ENCODE measurements at places on chromosomes 3 and 15.
A peak's percentile ranks its signal among the peaks of the same experiment; 100 is the strongest.

DNA sequence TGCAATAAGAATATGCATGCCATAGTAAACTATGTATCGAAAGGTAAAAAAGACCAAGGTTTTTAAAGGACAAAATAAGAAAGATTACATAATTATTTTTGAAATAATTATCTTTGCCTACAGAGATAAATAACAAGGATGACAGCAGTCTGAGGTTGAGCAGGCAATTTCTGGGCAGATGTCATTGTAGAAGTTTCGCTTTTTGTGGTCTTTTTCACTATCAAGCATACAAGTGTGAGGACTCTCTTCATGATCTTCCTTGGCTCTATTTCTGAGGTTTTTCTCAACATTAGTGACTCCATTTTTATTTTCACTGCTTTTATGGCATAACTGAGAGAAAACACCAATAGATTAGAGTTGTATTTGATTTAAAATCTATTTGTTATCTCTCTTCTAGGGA lies 1337.9 kb upstream of the EPHA6 start:
- no peak for DNase-seq

- DNase-seq = no peak
Measured at GRCh38 chr3:85864896-85865295, 906.1 kb downstream of the CADM2 start.

DNA sequence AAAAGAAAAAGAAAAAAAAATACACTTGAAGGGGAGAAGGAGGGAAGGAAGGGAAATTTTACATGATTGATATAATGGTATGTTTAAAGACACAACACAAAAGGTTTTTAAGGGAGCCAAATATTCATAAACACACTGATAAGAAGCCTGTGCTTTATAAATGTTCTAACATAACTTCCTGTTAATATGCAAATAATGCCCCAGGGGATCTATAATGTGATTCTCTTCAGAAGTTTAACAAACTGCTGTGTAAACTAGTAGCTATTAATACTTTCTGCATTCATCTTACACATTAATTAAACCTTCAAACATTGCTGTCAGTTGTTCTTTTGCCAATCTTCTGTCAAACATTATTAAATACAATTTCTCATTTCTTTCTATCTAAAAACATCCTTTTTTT lies 231.6 kb downstream of the TJP1 start:
- DNase-seq = no peak

GRCh38 chr15:40258544-40258943 lies 19.7 kb downstream of the PAK6 start:
- DNase-seq = no peak

GRCh38 chr3:54841471-54841870 lies 86.4 kb downstream of the LRTM1 start:
- no peak for DNase-seq

DNA sequence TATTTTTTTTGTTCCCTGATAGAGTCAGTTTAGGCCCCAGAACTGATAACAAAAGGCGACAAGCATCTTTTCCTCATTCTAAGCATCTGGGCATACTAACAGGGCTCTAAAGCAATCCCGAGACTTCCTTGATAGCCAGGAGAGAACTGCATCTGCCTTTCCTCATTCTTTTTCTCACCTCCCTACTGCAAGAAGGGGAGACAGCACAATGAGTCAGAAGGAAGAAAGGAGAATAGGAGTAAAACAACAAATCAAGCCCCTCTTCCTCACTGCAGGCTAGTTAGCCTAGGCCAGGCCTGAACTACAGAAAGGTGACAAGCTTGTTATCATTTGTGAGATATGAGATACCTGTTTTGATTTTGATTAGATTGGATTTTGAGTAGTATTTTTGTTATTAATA lies 97.9 kb downstream of the NAALADL2 start:
- no peak for DNase-seq

DNA sequence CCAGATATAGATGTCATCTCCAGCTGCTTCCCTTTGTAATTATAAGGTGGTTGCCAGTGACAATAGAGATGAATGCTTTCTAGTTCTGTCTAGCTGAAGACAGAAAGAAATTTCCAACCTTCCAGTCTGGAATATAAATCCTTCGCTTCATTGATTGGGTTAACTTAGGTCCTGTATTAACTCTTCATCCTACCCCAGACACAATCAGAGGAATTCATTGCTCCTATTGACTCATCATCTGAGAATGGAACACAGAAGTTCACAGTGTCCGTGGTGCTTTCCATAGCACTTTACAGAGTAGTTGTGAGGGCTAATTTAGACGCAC lies 241.4 kb downstream of the NFKBIZ start:
- DNase-seq = no peak

DNA sequence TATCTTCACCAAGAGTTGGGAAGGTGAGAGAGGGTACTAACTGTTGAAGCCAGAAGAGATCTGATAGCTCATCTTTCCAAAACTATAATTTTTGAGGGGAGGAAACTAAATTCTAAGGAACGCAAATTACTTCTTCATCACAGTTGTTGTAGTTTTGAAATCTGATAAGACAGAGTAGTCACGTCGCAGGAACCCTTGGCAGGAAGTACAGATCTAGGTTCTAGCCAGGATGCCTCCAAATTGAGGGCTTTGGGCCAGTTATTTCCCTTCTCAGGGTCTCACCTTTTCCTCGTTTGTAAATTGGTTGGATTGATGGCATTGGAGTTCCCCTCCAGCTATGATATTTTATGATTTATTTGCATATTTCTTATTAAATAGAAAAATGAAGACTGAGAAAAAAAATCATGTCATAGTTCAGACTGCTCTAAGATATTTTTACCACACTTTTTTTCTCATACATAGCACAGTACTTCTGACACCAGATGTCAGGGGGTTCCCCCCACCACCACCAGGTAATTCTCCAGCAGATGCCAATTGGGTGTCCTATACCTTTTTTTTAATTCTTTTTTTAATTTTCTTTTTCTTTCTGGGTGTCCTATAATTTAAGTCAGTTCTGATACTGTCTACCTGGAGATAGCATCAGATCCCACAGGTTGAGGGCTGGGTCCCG lies 32.3 kb upstream of the APH1B start:
- no peak for DNase-seq

DNA sequence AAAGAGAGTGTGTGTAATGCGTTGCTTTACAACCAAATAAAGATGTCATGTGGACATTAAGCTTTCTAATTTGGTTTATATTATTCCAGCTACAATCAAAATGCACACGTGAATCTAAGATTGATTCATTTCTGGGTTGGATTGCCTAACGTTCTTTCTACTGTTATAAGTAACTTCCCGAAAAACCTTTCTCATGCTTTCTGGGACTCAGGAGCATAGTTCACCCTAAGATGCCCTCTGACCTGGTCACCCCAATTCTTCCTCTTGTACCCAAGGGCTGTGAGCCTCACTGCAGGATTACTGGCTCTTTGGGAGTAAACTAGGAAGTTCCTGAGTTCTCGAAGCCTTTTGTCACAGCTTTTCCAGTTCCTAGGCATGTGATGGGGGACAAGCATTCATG lies 12.7 kb upstream of the LMCD1 start:
- DNase-seq = no peak

GRCh38 chr3:141487521-141488252 lies 860 bp downstream of the RASA2 start:
- peak; percentile 92 for DNase-seq

- DNase-seq = no peak
Measured at GRCh38 chr3:120448756-120449155, 2.0 kb downstream of the FSTL1 start.

- no peak for DNase-seq
Measured at GRCh38 chr15:41105348-41106334, 10.4 kb downstream of the INO80 start.

- no peak for DNase-seq
Measured at GRCh38 chr3:122085673-122086072, 30.5 kb downstream of the CD86 start.

DNA sequence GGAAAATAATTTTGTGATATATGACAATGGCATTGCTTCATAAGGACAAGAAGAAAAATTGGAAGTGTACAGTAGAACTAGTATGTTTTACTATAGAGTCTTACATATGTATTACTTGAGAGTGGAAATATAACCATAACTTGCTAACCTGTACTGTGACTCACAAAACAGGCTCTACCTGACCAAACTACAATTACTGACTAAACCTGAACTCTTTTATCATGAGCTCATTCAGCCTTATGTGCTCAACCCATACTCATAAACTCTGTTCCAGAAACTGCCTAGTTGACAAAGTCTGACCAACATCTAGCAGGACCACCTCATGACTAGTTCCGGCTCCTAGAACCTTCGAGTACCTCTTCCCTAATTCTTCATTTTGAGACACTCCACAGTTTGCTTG lies 6.3 kb downstream of the CDIN1 start:
- DNase-seq = no peak

- no peak for DNase-seq
Measured at GRCh38 chr15:99017322-99017701, 9.7 kb upstream of the PGPEP1L start.

DNA sequence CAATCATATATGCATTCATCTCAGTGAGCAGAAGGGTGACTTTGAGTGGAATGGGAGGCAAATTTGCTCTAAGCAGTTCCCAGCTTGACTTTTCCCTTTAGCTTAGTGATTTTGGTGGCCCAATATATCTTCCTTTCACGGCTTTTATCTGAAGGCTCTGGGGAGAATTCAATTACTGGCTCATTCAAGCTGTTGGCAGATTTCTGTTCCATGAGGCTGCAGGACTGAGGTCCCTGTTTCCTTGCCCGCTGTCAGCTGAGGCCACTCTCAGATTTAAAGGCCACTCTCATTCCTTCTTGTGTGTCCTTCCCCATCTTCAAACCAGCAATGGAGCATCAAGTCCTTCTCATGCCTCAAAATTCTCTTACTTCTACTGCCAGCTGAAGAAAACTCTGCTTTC lies 170.4 kb upstream of the ATP10A start:
- DNase-seq = no peak

DNA sequence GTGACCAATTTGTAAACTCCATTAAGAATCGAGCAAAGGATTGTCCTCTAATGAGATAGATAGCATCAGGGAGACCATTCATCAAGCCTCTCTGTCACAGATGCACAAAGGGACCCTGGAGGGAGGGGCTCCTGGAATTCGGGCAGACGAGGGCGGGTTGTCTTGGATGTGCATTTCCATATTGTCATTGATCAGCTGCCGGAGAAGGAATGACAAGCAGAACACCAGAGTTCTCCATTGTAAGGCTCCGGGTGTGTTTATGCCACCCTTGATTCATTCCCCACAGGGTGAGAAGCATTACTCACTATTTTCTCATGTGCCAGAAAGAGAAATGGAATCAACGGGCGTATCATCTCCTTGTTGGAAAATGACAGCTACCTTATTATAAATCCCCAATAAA lies 167.5 kb downstream of the EBLN2 start:
- DNase-seq = no peak

DNA sequence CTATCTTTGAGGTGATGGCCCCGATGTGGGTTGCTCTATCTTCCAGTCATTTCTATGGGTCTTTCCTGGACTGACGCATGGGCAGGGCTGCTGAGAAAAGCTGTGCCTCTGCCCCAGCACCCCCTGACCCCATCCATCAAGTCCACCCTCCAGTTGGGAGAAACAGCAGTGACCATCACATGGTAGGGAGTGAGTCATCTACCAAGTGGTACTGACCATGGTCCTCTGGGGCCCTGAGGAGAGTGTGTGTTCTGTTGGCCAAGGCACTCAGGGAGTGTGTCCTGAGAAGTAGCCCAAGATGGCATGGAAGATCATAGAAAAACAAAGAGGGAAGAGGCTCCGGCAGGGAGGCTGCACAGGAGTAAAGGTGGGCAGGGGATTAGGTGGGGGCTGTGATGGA lies 1.6 kb upstream of the DNAH1 start:
- no peak for DNase-seq

- no peak for DNase-seq
Measured at GRCh38 chr3:155664925-155665695, 79.8 kb downstream of the PLCH1 start.

DNA sequence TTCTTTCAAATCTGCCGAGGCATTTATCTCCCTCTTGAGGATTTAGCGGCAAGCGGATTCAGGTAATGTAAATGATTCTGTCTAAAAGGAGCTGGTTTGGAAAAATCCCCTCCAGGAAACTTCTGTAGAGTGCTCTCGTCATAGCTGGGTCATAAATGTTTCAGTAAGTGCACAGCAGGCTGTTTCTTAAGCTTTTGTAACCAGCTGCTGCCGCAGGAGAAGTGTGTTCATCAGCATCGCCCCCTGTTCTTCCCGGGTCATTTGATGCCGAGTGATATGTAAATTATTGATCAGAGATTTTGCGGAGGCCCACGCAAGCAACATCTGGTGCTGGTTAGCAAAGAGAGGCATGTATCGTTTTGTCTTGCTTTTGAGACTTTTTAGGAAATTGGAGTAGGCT lies 53.1 kb downstream of the DNASE1L3 start:
- DNase-seq = no peak

DNA sequence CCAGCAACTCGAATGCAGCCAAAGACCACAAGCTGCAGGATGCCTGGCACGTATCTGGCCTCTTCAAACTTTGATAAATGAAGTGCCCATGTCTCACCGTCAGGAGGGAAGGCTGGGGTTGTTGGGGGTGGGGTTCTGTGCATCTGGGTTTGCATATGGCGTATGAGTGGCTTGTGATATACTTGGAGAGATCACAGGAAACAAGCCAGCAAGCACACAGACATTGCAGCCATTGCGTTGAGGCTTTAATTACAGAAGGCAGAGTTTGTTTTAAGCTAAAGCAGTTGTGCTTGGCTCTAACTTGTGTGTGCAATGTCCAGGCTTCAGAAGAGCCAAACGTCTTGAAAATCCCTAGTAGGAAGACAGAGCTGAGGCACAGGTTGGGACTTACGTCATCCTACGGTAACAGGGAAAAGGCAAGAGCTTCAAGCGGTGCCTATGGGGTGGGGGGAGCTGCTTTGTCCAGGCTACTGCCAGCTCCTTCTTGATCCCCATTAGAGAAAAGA lies 109.2 kb downstream of the ASB7 start:
- no peak for DNase-seq

GRCh38 chr3:113193719-113194118 lies 17.6 kb upstream of the BOC start:
- DNase-seq = no peak

Measured in NCI-H1436 (cell line).